ENCODE measurements at places on chromosomes 6 and 20. TPM values are rescaled to one million over a fixed set of nuclear protein-coding genes. Genes with fewer than 3 reads are reported as not detected.

GRCh38 chr6:157209865-157210530 lies 113.3 kb downstream of the TMEM242 start:
- no peak for DNase-seq

DNA sequence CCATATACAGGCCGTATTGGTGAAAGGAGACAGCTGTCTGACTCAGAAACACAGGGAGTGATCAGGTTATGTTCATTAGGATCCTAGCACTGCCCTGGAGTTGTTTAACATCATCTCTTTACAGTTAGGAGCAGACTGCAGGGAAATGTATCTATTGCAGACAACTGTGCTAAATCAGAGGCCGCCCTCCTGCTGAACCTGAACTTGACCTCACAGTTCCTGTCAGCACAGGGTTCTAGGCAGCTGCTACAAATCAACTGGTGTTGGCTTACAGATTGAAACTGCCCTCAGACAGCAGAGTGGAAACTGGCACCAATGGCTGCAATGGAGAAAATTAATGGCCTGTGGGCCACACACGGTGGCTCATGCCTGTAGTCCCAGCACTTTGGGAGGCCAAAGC lies 3.7 kb upstream of the RPP40 start:
- DNase-seq = no peak

GRCh38 chr6:52552278-52552643 lies 24.6 kb downstream of the TRAM2 start:
- no peak for DNase-seq

GRCh38 chr6:72798196-72798595 lies 176.3 kb downstream of the KCNQ5 start:
- no peak for DNase-seq

DNA sequence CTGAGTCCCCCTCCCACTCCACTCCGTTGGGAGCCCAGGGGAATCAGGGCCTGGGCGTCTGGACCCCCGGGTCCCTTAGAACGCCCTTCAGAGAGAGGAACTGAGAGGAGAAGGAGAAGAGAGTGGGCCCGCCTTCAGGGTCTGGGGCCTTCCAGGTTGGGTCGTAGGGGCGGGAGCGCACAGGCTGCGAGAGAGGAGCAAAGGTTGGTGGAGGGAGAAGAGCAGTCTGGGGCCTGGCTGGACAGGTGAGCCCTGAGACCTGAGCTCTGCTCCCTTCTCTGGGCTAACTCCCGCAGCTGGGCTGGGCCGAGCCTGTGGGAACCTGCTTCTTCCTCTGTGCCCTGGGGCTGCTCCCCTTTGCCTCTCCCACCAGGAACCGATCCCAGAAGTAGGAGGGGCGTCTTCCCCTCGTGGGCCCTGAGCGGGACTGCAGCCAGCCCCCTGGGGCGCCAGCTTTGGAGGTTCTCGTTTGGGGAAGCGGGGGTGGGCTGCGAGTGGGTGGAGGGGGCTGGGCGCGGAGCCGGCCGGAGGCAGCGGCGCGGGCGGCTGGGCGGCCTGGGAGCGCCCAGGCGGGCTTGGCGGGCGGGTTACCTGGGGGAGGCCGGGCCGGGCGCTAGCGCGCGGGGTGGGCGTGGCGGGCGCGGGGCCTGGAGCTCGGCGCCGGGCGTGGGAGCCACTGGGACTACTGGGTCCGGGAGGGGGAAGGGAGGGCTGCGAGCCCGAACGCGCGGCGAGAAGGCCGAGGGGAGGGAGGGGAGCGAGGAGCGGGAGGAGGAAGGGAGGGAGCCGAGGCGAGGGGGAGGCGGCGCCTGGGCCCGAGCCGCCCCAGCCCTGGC lies at the start of gene DDR1:
Gene DDR1, plus strand, starts transcription at position 835 of the 836 bp plus-strand sequence. CDS start 4,211 bp downstream, outside the sequence.
- no peak for DNase-seq

Gene LY6G6D
- polyA plus RNA-seq = not detected

Gene SLC12A5
- 0.70 TPM for polyA plus RNA-seq

Gene NXT1
- 19.2 TPM for polyA plus RNA-seq

Gene CRISP2
- not detected for polyA plus RNA-seq

Measured in BJ (cell line).